ENCODE measurements at places on chromosomes 3 and 15.

DNA sequence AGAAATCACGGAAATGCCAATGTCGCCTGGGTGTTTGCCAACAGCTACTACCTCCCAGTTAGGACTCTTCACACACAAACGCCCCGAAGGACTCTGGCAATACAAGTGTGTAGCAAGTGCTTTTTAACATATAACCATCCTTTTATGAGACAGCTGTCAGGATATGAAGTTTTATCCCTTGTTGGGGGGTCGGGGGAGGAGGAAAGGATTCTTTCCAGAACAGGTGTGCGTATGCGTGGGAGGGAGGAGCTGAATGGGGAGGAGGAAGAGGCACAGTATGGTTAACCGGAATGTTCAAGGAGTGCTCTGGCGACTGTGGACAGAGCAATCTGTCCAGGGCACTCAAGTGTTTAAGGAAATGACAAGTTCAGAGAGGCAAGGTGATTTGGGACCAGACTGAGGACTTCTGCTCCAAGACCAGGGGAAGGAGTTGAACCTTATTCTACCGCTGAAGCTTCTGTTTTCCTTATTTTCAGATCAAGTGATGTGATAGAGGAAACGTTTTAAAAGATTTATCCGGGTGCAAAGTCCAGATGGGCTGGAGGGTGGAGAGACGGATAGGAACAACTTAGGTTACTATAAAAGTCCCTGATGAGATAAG lies 1.3 kb downstream of the TSPAN3 start:
- H3K27me3 ChIP-seq: no peaks in the 10 kb centered on the region
- no peak for DNase-seq
- H3K36me3 ChIP-seq: peaks cover 34% of the 10 kb centered on the region
- peaks cover 10% of the 10 kb centered on the region for H3K4me1 ChIP-seq

- no peaks in the 10 kb centered on the region for H3K36me3 ChIP-seq
- no peak overlapping the region for H3K27ac ChIP-seq
- H3K4me3 ChIP-seq: no peak overlapping the region
- DNase-seq: no peak
- H3K27me3 ChIP-seq: peaks cover 6% of the 10 kb centered on the region
Observed at GRCh38 chr15:78751602-78751979, 59.7 kb downstream of the ADAMTS7 start.

GRCh38 chr15:45212493-45212892 lies 24.7 kb upstream of the SHF start:
- no peaks in the 10 kb centered on the region for H3K4me1 ChIP-seq
- H3K4me3 ChIP-seq: no peak overlapping the region
- H3K27me3 ChIP-seq: no peaks in the 10 kb centered on the region
- H3K36me3 ChIP-seq: no peaks in the 10 kb centered on the region

GRCh38 chr3:100089812-100090668 lies 24.3 kb downstream of the FILIP1L start:
- peaks cover 35% of the 10 kb centered on the region for H3K4me1 ChIP-seq
- H3K4me3 ChIP-seq: no peak overlapping the region
- H3K36me3 ChIP-seq: no peaks in the 10 kb centered on the region
- no peaks in the 10 kb centered on the region for H3K27me3 ChIP-seq
- H3K27ac ChIP-seq: peak overlapping the region; percentile 27

DNA sequence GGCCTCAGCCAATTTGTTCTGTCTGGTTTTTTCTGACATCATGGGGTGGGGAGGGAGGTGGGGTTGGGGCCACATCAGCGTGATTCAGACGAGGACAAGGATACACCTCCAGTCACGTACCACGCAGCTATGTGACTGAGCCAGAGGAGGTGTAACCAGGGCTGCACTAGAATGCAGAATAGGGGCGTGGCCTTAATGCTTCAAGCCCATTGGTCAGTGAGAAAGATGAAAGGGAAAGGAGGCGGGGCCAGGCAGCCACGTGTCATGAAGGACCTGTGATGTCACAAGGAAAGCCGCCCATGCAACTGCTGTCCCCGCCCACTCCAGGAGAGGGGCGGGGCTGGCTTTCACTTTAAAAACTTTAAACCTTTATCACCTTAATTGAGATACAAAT lies at the start of gene GOLGA6L2:
Gene GOLGA6L2 (minus strand): TSS at position 137 of the 394 bp plus-strand sequence. CDS start 62 bp downstream, at position 75.
- no peak within 1 kb of the TSS for H3K27ac ChIP-seq
- no peaks in the 10 kb centered on the region for H3K4me1 ChIP-seq
- H3K36me3 ChIP-seq: no peaks in the 10 kb centered on the region
- H3K4me3 ChIP-seq: no peak within 1 kb of the TSS

DNA sequence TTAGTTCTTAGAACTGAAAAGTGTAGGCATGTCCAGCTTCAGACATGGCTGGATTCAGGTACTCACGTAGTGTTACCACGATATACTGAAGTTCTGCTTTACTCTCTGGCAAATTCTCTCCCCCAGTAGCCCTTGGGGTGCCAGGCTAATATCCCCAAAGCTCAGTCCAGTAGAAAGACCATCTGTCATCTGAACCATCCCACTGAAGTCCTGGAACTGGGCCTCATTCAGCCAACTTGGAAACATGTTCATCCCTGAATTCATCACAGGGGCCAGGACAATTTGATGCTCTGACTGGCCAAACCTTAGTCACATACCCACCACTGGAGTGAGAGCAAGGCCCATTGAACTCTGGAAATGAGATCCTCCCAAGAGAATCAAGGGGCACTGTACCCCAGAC lies 8.2 kb downstream of the EFCC1 start:
- no peak for DNase-seq
- H3K4me3 ChIP-seq: no peak overlapping the region
- H3K36me3 ChIP-seq: no peaks in the 10 kb centered on the region
- H3K4me1 ChIP-seq: peaks cover 11% of the 10 kb centered on the region
- H3K27me3 ChIP-seq: no peaks in the 10 kb centered on the region

GRCh38 chr15:63072809-63073277 lies 30.3 kb downstream of the TPM1 start:
- no peak overlapping the region for H3K4me3 ChIP-seq
- H3K27ac ChIP-seq: peak overlapping the region; percentile 2
- H3K36me3 ChIP-seq: peaks cover 22% of the 10 kb centered on the region

- no peak for DNase-seq
- peaks cover 26% of the 10 kb centered on the region for H3K36me3 ChIP-seq
- no peaks in the 10 kb centered on the region for H3K27me3 ChIP-seq
- no peak overlapping the region for H3K4me3 ChIP-seq
- H3K27ac ChIP-seq: no peak overlapping the region
Observed at GRCh38 chr15:77115179-77115578, 44.3 kb upstream of the TSPAN3 start.

GRCh38 chr3:53484984-53485383 lies 9.4 kb upstream of the CACNA1D start:
- DNase-seq: no peak
- H3K4me3 ChIP-seq: no peak overlapping the region
- H3K27ac ChIP-seq: no peak overlapping the region

DNA sequence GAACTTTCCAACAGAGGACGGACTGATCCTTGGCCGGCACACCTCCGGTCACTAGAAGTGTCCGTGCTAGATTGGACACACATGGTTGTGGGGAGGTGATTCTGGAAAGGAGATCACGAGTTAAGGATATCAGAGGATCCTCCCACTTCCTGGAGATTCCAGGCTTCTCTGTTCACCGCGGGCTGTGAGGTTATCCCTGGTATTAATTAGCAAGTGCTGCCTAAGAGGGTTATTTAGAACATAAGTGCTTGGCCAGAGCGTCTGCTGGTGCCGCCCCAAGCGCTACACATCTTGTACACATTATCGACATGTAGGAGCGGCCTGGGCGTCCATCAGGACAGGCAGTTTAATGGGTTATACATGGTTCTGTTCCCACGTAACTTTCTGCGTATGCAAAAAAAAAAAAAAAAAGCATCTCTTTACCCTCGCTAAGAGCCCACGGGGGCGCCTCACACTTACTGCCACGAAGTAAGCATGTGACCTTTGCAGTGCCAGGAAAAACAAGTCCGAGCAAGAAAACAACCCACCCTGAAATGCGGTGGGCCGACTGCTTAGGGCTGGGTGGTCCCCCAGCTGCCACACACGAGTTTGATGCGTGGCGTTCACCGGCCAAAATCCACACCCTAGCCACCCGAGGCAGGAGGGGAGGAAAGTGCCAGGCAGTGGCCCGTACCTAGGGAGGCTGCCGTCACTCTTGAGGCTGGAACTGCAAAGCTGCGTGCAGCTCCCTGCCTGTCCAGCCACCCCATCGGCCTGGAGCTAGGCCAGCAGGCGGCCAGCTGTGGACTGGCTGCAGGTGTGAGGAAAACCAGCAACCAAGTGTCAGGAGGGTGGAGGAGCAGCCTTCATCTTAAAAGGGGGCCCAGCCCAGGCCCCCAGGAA lies 78.0 kb downstream of the CPN2 start:
- H3K27ac ChIP-seq: no peak overlapping the region
- DNase-seq: no peak
- H3K27me3 ChIP-seq: no peaks in the 10 kb centered on the region
- H3K4me3 ChIP-seq: no peak overlapping the region
- peaks cover 38% of the 10 kb centered on the region for H3K4me1 ChIP-seq

GRCh38 chr15:61141497-61142125 lies 87.5 kb downstream of the RORA start:
- no peak overlapping the region for H3K4me3 ChIP-seq
- DNase-seq: no peak
- no peaks in the 10 kb centered on the region for H3K4me1 ChIP-seq
- no peaks in the 10 kb centered on the region for H3K36me3 ChIP-seq
- no peak overlapping the region for H3K27ac ChIP-seq

GRCh38 chr3:58062472-58062871 lies 54.2 kb downstream of the FLNB start:
- peaks cover 28% of the 10 kb centered on the region for H3K4me1 ChIP-seq
- no peak overlapping the region for H3K4me3 ChIP-seq
- no peaks in the 10 kb centered on the region for H3K27me3 ChIP-seq
- no peaks in the 10 kb centered on the region for H3K36me3 ChIP-seq

DNA sequence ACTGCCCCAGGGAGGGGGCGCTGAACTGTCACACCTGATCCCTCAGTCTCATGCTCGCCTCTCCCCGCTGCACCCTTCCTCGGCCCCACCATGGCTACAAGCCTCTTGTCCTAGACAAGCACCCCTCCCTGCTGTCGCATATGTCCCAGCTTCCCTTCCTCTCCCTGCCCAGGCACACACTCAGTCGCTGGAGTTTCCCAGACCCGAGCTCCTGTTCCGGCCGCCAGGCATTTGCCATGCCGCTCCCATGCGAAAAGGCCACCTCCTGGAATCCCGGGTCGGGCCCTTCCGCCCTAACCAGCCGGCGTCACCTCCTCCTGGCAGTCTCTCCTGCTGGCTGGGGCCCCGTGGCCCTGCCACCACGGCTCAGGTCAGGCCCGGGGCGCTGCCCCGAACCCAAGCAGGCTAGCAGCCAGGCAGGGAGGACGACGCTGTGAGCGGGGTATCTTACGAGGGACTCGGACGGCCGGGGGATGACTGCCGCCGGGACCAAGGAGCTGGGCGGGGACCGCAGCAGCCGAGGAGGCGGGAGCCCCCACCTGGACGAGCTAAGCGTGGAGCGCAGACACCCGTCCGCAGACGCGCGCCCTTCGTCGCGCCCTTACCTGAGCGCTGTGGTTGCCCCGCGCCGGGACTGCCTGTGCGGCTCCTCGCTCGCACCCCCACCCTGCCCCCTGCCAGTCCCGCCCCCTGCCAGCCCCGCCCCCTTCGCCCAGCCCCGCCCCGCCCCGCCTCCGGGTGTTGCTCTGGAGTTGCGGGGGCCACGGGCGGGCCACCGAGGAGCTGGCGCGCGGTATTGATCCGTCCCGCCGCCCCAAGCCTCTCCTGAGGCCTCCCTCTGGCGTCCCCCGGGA lies at the start of gene ALS2CL:
Gene ALS2CL (minus strand): TSS at position 642 of the 854 bp plus-strand sequence. CDS start 4,239 bp downstream, outside the sequence.
- DNase-seq: no peak
- H3K4me3 ChIP-seq: peak within 1 kb of the TSS; percentile 20
- no peaks in the 10 kb centered on the region for H3K27me3 ChIP-seq
- no peaks in the 10 kb centered on the region for H3K36me3 ChIP-seq
- H3K27ac ChIP-seq: no peak within 1 kb of the TSS

DNA sequence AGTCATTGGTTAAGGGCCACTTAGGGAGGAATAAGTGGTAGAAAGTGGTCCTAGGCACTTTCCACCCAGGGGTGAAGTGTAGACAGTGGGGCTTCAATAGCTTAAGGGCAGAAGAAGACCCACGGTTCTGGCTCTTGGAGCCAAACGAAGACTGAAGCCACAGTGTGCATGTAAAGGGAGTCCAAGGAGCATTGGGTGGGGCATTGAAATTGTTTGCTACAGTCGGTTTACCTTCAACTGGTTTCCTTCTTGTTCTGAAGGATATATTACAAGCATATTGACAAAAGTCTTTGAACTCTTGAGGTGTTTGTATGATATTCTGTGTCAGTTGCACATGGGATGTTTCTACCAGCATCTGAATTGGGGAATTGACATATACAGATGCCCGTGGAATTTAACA lies 166.5 kb upstream of the CTDSPL start:
- no peak overlapping the region for H3K27ac ChIP-seq
- H3K36me3 ChIP-seq: no peaks in the 10 kb centered on the region
- no peak overlapping the region for H3K4me3 ChIP-seq
- no peaks in the 10 kb centered on the region for H3K27me3 ChIP-seq

- no peaks in the 10 kb centered on the region for H3K4me1 ChIP-seq
- H3K36me3 ChIP-seq: no peaks in the 10 kb centered on the region
- no peaks in the 10 kb centered on the region for H3K27me3 ChIP-seq
- no peak for DNase-seq
Observed at GRCh38 chr3:36678216-36679013, 85.9 kb downstream of the DCLK3 start.

DNA sequence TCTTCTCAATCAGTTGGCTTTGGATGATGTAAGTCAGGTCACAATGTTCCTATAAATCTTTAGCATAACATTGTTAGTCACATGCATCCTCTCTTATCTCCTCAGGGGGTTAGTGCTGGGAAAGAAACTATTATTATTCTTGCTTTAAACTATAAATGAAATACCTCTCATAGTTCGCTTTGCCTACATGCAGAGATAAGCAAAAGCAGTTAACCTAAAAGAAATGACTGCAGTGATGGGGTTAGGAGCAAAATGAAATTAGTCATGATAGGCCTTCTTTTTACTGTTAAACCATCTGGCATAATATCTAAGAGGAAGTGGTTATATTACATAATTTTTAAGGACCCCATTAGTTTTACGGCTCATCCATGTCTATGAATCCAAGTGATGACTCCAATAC lies 91.7 kb upstream of the IGSF10 start:
- H3K4me1 ChIP-seq: no peaks in the 10 kb centered on the region
- no peak for DNase-seq
- H3K36me3 ChIP-seq: no peaks in the 10 kb centered on the region
- H3K27me3 ChIP-seq: no peaks in the 10 kb centered on the region
- H3K4me3 ChIP-seq: no peak overlapping the region
- H3K27ac ChIP-seq: no peak overlapping the region

GRCh38 chr3:194462936-194463335 lies 23.9 kb downstream of the ATP13A3 start:
- H3K36me3 ChIP-seq: peaks cover 38% of the 10 kb centered on the region
- no peak overlapping the region for H3K4me3 ChIP-seq
- no peaks in the 10 kb centered on the region for H3K4me1 ChIP-seq
- DNase-seq: no peak
- H3K27ac ChIP-seq: no peak overlapping the region

GRCh38 chr15:30859091-30859874 lies 44.4 kb upstream of the FAN1 start:
- no peak overlapping the region for H3K27ac ChIP-seq
- H3K27me3 ChIP-seq: no peaks in the 10 kb centered on the region
- DNase-seq: peak; percentile 3
- peaks cover 3% of the 10 kb centered on the region for H3K4me1 ChIP-seq
- no peak overlapping the region for H3K4me3 ChIP-seq
